ENCODE measurements at places on chromosomes 16 and 17. TPM values are rescaled to one million over a fixed set of nuclear protein-coding genes. Genes with fewer than 3 reads are reported as not detected.

Gene JUP
- polyA plus RNA-seq = 246 TPM

Gene CLDN7
- polyA plus RNA-seq = 45.0 TPM

Gene CCL4
- polyA plus RNA-seq = 1.6 TPM

Gene HSPB9
- 0.27 TPM for polyA plus RNA-seq

Gene CNTNAP1
- polyA plus RNA-seq = 8.4 TPM

Gene KRT34
- not detected for polyA plus RNA-seq

Gene CARD14
- 0.90 TPM for polyA plus RNA-seq

Gene JPT2
- polyA plus RNA-seq = 85.4 TPM

Gene DOC2A
- polyA plus RNA-seq = 2.3 TPM
